Renal cortical epithelial cell (primary cell): ENCODE measurements at places on chromosomes 2 and 18.
A peak's percentile ranks its signal among the peaks of the same experiment; 100 is the strongest.

DNA sequence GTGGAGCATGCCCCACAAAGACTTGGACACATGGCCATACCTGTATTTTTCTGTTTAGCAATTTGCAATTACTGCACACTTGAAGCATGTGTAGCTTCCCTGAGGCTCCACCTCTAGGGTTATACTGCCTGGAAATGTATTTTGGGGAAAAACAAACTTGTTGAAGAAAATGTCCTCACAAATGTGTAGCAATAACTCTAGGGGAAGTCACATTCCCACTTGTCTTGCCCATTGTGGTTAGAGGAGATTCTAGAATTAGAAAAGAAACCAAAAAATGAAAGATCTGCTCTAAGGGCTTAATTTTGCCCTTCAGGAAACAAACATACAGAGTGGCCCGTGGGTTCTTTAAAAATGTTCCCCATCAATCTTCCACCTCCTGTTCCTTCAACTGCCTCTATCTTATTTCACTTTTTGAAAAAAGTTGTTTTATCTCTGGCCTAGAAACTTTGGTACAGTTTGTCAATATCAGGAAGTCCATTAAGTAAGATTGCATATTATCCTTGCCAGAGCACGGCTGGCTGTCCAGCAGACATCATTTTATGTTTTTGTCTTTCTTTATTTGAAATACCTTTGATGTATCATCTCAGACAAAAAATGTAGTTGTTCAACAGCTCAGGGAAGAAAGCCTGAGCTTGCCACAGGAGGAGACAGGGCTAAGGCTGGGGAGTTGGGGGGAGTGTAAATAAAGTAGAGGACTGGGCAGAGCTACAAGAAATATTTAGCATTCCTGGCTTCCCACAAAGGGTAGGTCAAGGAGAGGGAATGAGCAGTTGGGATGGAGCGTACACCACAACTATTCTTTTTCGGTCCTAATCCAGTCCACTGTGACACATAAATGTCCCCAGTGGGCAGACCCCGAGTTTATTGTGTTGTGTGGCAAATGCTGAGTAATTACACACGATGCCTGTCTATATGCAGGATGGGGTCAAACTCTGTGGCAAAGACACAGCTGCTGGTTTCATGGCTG, 96.8 kb upstream of the CDC42EP3 start:
- DNase-seq = peak; percentile 93

DNA sequence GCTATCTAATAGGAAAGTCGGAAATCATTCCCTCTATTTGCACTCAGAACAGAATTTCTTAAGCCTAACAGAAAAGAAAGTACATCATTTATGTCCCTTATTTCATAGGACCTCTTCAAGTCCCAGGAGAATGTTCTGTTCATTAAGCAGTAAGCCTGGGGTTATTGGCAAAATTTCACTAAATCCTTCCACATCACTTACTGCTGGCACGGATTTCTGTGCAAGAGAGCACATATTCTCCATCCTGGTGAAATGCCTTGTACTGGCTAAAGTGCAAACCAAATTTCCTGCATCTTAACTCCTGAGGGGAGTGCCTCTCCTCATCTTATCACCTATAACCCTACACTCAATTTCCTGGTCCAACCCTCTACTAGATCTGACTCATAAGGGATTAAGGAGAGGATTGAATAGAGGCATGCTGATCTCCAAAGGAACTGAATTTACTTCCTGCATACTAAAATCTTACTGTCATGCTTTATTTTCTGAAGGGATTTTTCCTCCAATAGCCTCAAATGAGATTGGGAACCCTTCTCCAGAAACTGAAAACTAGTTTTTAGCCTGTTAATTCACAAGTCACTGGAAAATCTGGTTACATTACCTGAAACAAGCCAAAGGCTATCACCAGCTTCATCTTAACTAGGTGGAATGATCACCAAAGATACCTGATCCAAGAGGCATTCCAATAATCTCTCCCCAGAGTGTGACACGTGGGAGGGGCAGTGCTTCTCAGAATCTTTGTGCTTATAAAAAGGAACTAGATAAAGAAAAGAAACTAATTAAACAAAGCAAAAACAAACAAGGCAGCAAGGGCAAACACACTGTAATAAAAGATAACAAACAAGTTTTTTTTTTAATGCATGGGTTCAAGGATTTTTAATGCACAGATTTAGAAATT, 311.1 kb downstream of the NR4A2 start:
- DNase-seq = peak; percentile 7

- DNase-seq = no peak
These were observed 65.2 kb downstream of the RBBP8 start for GRCh38 chr18:22998344-22998743.

DNA sequence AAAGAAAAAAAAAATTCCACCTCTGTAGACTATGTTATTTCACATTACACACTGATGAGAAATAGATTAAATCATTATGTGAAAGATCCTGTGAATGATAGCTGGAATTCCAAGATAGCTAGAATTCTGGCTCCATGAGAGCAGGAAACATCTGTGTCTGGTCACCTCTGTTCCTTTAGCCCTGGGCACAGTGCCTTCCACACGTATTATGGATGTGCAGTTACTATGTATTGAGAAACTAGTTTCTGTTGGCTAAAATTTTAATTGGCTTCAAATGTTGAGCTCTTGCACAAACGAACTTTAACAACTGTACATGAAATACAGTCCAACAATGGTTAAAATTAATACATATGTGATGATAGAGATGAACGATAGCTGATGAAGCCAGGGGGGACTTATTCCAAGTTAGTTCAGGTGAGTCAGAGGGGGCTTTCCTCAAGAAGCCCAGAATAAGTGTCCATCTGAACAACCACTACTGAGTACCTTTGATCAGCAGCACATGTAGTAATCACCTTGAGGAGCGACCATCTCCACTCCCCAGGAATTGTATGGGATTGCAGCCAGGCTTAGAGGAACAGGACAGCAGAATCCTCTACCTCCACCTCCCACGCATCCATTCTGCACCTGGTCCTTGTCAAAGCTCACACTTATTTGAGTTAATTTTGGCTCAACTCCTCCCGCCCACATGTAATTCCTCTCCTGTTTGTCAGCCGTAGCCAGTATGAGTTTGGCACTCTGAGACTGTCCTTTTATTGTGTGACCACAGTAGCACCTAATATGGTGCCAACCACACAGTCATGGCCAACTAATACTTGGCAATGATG, 68.6 kb downstream of the NABP1 start:
- no peak for DNase-seq

DNA sequence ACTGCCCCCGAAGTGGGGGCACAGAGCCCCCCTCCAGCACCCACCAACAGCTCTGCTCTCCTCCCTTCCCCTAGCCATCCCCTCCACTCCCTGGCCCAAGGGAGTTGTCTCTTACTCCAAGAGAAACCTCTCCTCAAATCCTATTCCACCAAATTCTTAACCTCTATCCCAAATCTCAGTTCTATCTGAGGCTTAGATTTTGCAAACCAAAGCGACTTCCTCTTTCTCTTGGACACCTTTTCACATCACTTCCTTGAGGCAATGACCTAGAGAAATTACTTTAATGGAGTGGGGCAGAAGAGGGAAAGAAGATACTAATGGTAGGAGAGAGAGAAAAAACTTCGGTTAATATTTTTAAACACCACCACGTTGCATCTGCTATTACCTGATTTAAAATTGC, 167.2 kb downstream of the SS18 start:
- DNase-seq = no peak

DNA sequence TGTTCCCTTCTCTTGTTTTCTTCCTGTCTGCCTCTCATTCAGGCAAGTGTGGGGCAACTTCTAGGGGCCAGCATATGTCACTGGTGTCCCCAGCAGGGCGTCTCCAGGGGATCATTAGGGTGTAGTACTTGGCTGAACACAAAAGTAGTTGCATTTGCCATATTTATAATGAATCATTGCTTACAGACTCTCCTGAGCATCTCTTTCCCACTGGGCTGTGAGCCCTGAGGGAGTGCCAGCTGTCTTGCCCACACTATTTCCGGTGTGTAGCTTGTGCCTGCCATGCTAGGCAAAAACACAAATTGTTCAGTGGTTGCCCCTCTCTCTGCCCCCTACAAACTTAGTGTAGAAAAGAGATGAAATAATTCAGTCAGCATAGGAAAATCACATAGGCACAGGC, 40.8 kb upstream of the SCLY start:
- DNase-seq = no peak

DNA sequence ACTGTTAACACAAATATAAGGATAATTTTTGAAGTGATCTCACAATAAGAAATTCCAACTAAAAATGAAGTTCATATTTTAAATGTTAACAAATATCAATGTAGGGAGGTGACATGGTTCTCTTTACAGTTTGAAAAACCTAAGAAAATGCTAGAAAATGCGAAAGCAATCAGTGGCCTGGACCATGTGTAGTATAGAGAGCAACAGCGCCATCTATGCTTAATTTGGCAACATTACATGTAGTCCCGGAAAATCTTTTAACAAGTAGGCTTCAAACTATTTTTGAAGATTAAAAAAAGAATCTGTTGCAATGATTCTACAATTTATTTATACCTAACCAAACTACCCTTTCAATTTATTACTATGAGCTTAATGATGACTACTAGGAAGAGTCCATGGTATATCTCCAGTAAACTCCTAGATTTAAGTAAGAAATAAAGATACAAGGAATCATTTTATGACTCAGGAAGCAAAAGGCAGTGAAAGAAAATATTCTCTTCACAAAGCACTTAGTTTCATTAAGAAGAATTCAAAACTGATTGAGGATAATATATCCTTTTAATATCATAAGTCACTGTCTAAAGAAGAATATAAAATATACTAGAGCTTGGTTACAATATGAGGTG, 33.3 kb downstream of the NDUFA10 start:
- DNase-seq = peak; percentile 65

- DNase-seq = no peak
These were observed 50.4 kb downstream of the PKP4 start for GRCh38 chr2:158507141-158507540.

GRCh38 chr2:57407772-57408201, 638.8 kb upstream of the VRK2 start:
- DNase-seq = no peak

DNA sequence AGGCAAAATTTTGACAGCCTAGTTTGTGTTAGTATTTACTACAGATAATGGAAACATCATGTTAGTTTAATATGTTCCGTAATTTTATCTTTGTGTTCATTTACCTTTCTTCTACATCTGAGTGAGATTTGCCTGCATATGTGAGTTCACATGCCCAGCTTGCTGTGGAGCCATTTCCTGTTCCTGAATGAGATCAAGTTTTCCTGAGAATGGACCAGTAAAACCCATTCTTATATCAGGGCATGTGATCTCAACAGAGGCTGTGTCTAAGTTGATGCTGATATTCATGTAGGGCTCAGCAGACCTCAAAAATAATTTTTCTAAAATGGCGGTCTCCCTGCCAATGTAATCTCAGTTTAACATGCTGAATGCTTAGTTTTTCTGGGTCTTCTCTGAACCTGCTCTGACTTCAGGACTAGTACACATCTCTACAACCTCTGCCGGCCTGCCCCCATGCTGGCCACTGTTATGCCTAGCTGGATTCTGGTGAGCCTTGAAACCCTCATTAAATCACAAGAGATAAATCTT, 1.0 kb downstream of the IL1A start:
- no peak for DNase-seq

- no peak for DNase-seq
These were observed 4.5 kb downstream of the FKBP7 start for GRCh38 chr2:178473931-178474330.

DNA sequence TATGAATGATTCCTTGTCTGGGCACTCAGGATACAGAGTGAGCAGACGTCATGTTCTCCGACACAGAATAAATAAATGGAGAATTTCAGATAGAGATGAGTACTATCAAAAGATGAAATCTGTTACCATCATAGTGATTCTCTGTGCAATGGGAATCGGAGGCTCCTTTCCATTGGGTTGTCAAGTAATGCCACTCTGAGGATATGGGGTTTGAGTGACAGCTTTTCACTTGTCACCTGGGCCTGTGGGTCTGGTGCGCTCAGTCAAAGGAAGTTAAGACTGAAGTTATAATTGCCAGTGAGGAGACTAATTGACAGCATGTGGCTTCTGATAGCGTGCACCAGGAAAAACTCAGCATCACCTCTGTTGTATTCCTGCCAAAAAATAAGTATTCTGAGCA, 387.2 kb downstream of the SOX11 start:
- DNase-seq = no peak

DNA sequence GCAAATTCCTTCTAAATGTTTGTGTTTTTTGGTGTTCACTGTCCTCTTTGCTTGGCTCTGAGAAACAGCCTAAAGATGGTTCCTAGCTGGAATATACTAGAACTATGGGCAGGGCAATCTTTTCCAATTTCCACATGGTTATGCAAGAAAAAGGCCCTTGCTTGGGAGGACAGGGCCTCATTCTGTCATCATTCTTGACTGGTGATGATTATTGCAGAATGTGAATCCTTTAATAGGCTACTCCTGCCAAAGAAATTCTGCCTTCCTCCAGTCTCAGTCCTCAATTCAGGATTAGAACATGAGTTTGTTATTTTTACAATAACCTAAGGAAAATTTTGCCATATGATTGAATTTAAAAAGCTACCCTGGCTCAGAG, 218.7 kb downstream of the HNMT start:
- DNase-seq = no peak

GRCh38 chr2:3692375-3692774, 11.0 kb upstream of the DCDC2C start:
- peak; percentile 39 for DNase-seq
